NCI-H2107 (cell line): ENCODE measurements at places on chromosomes 1 and 21.

DNA sequence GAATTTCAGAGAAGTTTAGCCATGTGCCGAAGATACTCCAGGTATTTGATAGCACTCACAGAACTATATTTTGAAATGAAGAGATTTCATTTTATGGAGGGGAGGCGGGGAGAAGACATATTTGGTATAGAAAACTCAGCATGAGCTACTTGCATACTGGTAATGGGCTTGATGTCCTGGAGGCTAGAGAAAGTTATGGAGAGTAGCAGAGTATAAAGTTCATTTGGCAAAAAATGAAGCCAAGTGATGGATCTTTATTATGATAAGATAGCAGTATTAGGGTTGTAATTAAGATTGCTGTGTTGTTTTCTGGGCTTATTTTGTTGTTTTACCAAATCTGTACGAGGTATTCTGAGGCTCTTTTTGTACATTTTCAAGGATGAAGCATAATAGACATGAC is 72.0 kb downstream of the RPS6KC1 start:
- DNase-seq, result no peak

GRCh38 chr1:26700711-26701110 is 4.9 kb downstream of the ARID1A start:
- DNase-seq, result peak; percentile 30

- DNase-seq, result no peak
These were observed 13.1 kb upstream of the FCER1A start for GRCh38 chr1:159289060-159289459.

- DNase-seq, result no peak
These were observed 34.7 kb downstream of the GJA5 start for GRCh38 chr1:147725685-147726084.

- no peak for DNase-seq
These were observed 145.6 kb downstream of the NFIA start for GRCh38 chr1:61227857-61228550.

DNA sequence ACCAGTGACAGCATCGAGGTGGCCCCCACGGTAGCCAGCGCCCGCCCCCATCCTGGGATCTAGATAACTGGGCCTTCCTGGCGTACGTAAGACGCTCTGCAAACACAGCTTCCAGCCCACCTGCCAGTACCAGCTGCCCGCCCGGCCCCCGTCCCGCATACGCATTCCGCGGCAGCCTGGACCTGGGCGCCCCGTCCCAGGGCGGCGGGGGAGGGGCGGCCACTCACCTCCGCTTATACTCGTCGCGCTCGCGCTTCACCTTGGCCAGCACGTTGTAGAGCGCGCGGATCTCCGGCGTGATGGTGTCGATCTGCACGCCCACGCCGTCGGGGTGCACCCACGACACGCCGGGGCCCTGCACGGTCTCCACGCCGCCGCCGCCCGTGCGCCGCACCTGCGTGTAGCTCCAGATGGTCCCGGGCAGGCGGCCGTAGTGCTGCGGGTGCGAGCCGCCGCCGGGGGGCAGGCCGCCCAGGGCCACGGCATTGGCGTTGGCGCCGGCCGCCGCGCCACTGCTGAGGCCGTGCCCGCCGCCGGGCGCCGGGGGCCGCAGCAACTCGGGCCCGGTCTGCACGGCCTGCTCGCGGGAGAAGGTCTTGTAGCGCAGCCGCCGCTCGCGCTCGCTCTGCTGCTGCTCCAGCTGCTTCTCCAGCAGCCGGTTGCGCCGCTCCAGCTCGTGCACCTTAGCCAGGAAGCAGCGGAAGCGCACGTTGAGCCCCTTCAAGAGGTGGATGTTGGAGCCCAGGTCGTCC is 859 bp downstream of the IFFO2 start:
- no peak for DNase-seq

- DNase-seq, result no peak
These were observed 26.3 kb downstream of the USP24 start for GRCh38 chr1:55188909-55189308.

GRCh38 chr21:36643374-36644250 is 55.3 kb upstream of the SIM2 start:
- no peak for DNase-seq

DNA sequence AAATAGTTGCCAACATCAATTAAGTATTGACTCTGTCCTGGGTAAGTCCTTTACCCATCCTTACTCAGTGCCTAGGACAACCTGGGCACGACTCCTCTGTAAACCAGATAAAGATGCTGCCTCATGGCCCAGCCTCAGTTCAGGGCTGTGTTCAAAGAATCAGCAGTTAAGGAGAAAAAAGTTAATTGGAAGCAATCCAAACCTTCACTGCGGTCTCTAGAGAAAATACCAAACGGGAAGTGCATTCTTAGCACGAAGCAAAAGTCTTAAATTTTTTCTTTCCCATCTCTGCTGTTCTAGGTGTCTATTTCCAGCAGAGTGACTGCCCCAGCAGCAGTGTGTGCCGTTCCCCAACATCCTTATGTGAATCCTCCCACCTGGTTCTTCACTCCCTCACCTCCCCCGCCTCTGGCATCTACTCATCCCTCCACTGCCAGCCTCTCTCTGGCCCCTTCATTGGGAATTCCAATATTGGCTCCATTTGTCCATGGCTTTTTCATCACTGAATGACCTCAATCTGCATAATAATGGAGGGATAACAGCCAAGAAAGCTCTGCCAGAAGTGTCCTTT is 23.2 kb downstream of the KANK4 start:
- DNase-seq, result no peak

DNA sequence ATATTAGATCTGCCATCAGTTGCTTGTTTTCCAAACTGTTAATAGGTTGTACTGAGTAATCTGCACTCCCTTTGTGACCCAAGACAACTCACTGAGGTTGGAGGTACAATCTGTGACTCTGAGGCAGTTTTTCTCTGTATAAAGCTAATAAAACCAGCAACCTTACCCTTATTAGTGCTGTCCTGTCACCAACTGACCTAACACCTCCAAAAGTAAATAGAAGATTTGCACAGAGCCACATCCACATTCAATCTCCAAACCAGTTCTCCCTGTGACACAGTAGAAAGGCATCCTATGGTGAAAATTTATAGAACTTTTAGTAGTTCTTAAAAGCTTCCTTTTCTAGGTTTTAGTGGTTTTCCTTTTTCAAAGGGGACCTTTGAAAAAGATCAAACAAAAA is 140.4 kb upstream of the ADGRL2 start:
- DNase-seq, result no peak

DNA sequence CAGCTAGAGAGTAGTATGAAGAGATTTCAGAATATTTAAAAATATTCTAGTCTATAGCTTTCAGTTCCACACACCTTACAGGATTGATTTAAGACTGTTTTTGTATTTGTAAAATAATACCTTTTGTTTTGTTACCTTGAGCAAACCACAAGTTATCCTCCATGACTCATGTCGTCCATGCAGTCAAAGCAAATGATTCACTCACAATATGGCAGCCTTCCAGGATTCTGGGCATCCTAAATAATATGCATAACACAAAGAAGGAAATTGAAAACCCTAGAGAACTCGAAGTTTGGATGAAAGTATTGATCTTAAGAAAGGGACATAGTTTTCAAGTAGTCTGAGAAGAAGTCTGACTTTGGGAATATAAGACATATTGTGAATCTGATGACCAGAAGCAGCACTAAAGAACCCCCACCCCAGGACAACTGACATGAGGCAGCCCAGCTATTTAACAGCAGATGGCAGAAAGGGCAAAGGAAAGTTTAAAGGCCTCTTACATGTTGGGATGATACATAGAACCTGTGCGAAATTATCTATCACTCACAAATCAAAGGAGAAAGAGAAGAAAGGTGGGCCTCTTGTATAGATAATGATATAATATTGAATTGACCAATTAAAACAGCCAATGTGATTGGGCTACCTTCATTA is 857.9 kb downstream of the BRINP3 start:
- DNase-seq, result peak; percentile 57

DNA sequence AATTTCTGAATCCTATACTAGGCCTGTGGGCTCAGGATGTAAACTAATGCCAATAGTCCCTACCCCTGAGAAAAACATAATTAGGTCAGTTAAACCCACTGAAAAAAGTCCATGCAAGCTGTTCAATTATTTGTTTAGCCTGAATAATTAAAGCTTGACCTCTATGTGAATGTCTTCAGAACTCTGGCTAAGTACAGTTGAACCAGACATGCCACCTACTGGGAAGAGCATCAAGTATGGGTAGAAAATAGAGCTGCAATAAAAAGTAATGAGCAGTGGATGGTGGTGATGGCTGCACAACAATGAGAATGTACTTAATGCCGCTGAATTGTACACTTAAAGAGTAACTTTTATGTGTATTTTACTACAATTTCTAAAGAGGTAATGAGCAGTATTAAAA is 23.6 kb upstream of the SLC19A2 start:
- no peak for DNase-seq

DNA sequence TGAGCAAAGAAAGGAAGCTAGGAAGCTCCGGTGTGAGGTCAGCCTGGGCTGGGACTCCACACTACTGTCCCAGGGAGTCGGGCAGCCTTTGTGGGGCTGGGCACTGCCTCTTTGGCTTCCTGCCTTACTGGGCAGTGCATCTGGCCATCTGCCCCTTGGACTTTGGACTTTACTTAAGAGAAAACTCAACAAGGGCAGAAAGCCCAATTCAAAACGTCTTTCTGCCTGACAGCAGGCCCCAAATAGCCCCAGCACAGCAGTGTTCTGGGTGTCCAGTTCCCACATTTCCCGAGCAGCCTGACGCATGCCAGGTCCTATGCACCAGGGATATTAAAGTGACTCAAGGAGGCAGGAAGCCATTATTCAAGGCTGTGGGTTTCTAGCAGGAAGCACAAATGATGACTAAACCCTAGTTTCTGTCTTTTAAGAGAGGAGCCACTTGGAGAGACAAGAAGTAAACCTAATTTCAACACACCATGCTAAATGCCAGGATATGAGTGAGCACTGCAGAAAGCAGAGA is 37.9 kb upstream of the EDEM3 start:
- DNase-seq, result no peak

DNA sequence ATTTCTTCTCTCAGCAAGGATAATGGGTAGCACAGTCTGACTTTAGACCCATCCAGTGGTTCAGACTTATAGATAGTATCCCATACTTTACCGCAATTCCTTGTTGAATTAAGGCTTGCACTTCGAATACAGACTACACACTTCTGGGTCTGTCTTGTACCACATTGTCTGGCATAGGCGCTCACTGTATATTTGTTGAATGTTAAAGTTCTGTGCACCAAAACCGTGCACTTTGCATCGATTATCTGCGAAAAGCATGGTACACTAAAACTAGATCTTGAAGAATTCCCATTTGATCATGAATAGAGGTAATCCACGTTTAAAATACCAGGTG is 556 bp upstream of the RYR2 start:
- DNase-seq, result no peak
